ENCODE measurements at places on chromosomes 1 and 21.

DNA sequence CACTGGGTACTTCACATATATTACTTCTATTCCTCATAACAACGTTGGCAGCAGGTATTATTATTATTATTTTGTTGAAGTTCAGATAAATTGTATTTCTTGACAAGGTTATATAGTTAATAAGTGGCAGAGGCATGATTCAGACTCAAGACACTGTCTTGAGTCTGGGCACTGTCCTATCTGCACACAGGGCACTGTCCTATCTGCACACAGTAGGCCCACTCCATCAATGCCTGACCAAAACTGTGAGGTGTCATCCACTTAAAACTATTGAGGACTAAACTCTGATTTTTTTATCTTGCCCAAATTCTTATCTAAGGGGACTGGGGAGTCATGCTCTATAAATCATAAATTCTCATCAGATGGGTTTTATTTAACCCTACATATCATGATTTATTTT lies 23.8 kb upstream of the IER5 start:
- DNase-seq = no peak

DNA sequence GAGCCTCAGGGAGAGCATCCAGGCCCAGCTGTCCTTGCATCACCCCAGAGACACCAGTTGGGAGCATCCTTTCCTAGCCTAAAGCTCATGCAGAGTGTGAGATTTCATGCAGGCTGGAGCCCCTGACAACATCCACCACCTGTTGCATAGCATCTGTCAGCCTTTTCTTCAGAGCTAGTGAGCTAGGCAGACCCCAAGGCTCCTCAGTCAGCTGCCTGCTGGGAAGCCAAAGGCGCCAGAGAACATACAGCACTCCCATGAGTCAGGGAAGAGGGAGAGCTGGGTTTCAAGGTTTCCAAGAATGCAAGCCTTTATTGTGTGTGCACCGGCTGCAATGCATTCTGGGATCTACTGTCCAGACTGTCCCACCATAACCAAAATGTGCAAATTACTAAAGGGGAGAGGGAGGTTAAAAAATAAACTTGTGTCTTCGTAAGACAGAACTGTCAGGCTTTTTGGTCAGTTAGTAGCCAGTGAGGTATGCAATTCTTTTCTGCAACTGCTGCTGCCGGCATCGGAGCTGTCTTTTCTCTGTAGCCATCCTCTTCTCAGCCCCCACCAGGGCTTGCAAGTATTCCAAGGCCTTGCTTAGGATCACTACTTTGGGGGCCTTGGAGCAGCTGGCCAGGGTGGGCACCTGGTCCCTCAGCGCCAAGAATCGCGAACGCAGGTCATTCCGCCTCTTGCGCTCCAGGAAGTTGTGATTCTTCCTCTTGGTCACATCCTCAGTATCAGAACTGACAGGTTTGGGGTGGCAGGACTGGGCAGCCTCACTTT lies 4.6 kb downstream of the MYCL start:
- DNase-seq = peak; percentile 92

GRCh38 chr1:115325874-115326273 lies 12.2 kb downstream of the NGF start:
- no peak for DNase-seq

GRCh38 chr1:202892501-202892900 lies 3.6 kb upstream of the RABIF start:
- DNase-seq = no peak

DNA sequence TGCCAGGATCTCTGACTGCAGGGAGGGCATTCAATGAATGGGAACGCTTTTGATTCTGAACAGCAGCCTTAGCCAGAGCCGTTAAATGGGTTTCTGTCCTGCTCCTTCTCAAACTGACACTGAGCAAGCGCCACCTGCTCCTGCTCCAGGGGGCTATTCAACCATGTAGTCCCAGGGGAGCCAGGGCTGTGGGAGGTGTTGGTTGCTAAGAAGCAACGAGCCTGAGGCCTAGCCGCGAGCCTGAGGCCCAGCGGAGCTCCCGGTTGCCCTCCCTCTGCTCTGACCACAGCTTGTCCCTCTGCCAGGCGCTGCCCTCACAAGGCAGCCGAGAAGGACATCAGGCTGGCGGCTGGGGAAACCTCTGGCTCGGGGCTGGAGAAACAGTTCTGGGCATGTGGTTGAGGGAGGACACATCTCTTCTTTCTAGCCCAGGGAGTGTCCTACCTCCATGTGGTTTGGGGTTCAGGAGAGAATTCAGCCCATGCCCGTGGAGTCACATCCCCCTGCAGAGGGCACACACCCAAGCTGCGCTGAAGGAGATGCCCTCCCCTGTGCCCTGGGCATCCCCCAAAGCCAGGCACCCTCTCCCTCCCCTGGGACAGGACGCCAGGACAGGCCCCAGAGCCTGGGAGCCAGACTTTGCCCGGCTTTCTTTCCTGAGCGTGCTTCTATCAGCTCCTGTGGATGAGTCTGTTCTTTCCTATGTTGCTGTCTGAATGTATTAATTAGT lies 18.0 kb downstream of the PCP4 start:
- no peak for DNase-seq

- DNase-seq = no peak
Measured at GRCh38 chr1:160090760-160091159, 7.7 kb downstream of the IGSF8 start.

DNA sequence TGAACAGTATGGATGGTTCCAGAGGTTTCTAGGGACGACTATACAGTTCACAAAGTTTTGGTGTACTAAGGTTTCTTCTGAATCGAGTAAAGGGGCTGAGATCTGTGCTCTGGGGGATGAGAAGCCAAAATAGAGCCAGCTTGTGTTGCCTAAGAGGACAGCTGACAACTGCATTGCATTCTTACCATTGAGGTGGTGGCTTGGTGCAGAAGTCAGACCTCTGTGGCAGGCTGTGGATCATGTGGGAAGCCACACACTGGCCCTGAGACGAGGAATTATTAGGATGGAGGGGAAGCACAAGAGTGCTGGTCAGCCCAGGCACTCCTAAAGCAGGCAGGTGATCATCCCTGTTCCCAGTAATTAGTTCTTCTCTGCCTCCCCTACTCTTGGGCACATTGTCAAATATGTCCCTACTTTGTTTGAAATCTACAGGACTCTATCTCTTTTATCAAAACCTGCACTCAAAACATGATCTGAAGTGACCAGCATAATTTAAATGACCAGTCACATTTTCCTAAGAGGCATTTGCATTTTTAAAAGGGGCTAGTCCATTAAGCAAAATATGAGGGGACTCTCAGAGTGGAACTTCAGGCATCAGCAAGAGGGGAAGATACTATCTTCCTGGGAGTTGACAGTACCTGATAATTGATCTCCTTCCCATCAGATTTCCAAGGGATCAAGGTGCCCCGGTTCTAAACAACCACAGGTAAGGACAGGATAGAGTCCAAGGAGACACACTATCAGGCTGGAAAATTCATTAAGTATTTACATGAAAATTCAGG lies at the start of gene FCRLB:
TSS of gene FCRLB (plus strand) at position 589 of the 782 bp plus-strand sequence. CDS start 1,129 bp downstream, outside the sequence.
- DNase-seq = no peak

DNA sequence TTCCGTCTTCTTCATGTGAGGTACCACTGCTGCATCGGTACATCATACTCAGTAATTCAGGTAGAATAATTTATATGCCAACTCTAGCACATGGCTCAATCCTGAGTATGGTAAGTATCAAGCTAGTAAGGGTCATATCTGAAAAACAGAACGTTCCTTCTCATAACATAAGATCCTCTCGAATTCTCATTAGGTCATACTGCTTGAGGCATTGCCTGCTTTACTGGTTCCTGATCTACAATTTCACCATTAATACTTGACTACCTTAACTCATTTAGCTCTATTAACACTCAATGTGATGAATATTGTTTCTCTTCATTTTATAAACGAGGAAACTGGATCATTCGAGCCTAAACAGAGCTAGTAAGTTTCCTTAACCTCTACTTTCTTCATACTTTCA lies 871.6 kb downstream of the BRINP3 start:
- DNase-seq = no peak

- no peak for DNase-seq
Measured at GRCh38 chr1:22105611-22106207, 37.2 kb downstream of the WNT4 start.

DNA sequence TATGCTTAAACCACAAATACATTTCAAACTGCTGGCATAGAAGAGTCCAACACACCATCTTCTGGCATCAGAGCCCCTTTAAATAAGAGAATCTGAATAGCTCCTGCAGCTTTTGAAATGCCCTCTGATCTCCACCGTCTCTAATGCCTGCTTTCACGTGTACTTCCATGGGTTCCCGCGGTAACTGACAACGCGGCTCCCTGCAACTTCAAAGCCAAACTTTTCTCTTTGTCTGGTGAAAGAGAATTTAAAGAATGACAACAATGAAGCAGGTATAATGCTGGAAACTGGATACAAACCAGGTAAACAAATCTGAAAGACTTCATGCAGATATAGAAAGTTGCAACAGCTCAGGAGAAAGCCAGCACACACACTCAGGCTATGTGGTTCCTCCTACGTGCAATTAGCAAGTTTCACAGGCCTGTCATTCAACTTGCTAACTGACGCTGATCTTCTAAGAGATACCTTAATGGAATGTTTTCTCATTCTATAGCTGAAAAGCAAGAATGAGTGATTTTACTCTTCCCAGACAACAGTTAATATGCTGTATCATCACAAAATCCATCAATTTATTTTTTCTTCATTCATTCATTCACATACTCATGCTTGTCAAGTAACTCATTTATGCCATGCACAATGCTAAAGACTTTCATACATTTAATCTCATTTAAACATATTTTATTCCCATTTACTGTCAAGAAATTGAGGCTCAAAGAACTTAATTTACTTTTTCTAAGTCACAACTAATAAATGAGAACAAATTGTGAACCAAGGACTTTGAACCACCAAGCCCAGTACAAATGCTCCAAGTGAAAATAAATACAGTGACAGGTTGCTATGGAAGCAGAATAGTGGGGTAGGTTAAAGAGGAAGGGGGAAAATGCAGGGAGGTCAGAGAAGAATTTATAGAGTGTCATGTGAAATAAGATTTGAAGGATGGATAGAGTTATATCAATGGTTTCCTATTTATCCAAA lies 202.7 kb upstream of the SNX7 start:
- no peak for DNase-seq

DNA sequence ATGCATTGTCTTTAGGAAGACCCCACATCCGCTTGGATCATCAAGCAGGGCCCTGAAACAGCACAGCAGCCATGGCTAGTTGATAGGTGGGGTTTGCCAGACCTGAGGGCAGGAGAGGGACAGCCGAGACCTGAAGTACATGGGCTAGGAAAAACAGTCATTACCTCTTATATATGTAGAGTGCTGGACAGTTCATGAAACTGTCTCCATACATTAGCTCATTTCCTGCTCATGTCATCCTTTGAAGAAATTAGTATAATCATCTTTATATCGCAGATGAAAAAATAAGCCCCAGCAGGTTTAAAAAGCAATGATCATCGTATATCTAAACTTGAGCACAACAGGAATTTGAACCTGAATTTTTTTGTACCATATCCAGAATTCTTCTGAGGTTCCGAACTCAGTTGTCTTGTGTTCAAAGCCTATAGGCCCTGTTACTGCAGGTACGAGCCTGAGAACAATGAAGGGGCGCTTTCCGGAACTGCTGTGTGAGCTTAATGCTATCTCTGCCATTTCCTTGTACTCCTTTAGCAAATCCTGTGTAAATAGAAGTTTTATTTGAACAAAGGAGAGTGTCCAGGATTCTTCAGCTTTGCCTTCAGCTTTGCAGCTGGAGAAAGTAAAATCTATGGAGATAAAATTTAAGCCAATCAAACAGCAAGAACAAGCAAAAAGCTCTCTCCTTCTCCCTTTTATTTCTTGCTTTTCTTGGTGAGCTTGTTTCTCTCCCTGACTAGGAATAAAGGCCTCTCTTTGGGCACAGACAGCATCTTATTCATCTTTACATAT lies 32.4 kb upstream of the DUSP10 start:
- DNase-seq = no peak

Data from NCI-H510A (cell line).